SJCRH30 (cell line): ENCODE measurements at places on chromosomes 16 and 17. TPM values are rescaled to one million over a fixed set of nuclear protein-coding genes. Genes with fewer than 3 reads are reported as not detected.
A peak's percentile ranks its signal among the peaks of the same experiment; 100 is the strongest.

DNA sequence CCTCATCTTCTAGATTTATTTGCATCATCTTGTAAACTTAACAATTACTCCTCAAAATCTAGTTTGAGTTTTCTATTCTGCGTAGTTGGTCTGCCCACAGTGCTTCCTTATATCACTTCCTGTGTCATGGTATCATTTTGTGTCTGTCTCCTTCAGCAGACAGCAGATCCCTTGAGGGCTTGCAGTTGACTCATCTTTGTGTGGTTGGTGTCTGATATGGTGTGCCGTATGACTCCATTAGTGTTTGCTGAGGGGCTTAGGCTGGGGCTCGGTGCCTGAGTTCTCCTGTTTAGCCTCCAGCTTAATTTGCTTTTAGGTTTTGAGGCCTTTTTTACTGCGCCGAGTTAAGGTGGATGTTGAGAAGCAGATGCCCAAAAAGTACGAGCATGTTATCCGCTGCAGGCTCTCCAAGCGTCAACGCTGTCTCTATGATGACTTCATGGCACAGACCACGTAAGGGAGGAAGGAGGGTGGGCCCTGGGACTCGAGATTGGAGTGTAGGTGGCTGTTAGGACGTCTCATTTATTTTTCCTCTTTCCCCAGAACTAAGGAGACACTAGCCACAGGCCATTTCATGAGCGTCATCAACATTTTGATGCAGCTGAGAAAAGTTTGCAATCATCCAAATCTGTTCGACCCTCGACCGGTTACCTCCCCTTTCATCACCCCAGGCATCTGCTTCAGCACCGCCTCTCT, 16.9 kb downstream of the SRCAP start:
- DNase-seq, result no peak
- no peaks in the 10 kb centered on the region for H3K4me1 ChIP-seq
- no peaks in the 10 kb centered on the region for H3K27me3 ChIP-seq
- no peak overlapping the region for H3K4me3 ChIP-seq
- no peak overlapping the region for H3K27ac ChIP-seq

DNA sequence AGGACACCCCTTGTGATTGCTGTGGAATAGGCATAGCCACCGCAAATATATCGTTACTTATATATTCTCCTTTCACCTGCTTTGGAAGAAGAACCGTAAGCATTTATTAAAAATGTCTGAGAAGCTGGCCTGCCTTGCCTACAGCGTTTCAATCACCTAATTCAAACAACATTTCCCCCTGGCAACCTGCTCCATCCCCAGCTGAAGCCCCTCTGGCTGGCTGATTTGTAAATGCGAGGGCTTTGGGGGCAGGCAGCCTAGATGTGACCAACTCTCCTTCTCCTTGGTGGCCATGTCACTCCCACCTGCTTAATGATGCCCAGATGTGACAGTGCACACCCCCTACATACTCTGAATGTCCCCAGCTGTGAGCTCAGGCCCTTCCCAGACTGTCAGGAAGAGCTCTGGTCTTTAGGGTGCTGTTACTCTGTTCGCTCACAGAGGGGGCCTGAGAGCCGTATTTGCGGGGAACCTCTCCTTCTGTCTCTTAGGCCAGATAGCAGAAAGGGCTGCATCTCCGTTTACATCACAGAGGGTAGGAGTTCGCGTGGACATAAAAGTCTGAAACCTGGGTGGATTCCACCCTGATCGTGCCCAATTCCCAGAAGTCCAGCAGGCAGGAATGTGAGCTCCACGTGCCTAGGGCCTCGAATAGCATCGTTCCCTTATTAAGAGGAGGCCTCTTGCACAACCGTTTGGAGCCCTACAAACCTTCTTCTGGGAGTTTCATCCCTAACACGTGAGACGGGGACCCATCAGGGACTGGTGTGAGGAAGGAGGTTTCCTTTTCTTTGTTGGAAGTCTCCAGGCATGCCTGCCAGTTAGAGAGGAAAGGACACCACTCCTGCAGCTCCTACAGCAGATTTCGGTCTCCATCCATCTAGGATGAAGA, 2.4 kb upstream of the SDK2 start:
- peak; percentile 78 for DNase-seq
- H3K27ac ChIP-seq, result no peak overlapping the region
- H3K27me3 ChIP-seq, result 0 out of 2 replicates have a peak, but pooled peaks cover 3% of the 10 kb centered on the region

DNA sequence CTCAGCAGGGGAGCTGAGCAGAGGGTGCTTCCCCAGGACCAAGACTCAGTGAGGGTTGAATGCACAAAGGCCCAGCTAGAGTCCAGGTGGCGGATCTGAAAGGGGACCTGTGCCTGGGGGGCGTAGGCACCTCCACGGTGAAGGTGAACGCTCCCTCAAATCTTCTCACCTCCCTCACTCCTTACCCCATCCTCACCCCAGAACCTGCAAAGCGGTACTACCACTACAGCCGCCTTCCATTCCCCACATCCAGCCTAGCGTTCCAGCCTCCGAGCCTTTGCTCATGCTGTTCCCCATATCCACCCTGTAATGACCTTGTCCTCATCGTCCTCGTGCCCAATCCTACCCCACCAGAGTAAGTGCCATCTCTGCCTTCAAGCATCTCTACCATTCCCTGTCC, 30.6 kb downstream of the TRPV3 start:
- H3K4me3 ChIP-seq, result no peak overlapping the region
- no peaks in the 10 kb centered on the region for H3K4me1 ChIP-seq
- H3K27me3 ChIP-seq, result no peaks in the 10 kb centered on the region
- H3K27ac ChIP-seq, result no peak overlapping the region
- no peak for DNase-seq

GRCh38 chr16:88408561-88409142, 25.9 kb downstream of the ZNF469 start:
- DNase-seq, result no peak
- no peaks in the 10 kb centered on the region for H3K27me3 ChIP-seq
- no peak overlapping the region for H3K27ac ChIP-seq
- H3K36me3 ChIP-seq, result no peaks in the 10 kb centered on the region
- no peaks in the 10 kb centered on the region for H3K4me1 ChIP-seq

- H3K4me1 ChIP-seq, result no peaks in the 10 kb centered on the region
- no peak overlapping the region for H3K27ac ChIP-seq
- H3K36me3 ChIP-seq, result no peaks in the 10 kb centered on the region
- H3K27me3 ChIP-seq, result no peaks in the 10 kb centered on the region
Observed at GRCh38 chr17:67016039-67016762, 28.2 kb upstream of the CACNG1 start.

- H3K27ac ChIP-seq, result peak overlapping the region; percentile 71
- no peaks in the 10 kb centered on the region for H3K36me3 ChIP-seq
- peak; percentile 88 for DNase-seq
- H3K4me3 ChIP-seq, result peak overlapping the region; percentile 30
Observed at GRCh38 chr17:74757502-74757901, 9.1 kb downstream of the NHERF1 start.

DNA sequence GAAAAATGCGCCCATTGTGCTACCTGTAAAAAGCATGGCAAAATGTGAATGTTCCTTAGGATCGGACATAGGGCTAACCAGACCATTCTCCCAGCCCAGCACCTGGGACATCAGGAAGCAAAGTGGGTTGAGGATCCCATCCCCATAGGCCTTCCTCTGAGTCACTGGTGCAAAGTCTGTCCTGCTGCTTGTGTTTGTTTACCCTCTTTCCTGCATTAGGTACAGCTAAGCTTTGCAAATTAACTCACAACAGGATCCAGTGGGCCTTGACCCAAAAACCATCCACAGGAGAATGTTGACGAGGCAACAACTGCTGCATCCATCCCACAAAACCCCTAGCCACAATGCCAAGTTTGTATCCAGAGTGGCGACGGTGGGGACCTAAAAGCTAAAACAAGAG, 106.2 kb downstream of the GRIN2A start:
- no peak for DNase-seq
- no peaks in the 10 kb centered on the region for H3K36me3 ChIP-seq
- no peaks in the 10 kb centered on the region for H3K4me1 ChIP-seq
- H3K4me3 ChIP-seq, result no peak overlapping the region
- H3K27me3 ChIP-seq, result no peaks in the 10 kb centered on the region

DNA sequence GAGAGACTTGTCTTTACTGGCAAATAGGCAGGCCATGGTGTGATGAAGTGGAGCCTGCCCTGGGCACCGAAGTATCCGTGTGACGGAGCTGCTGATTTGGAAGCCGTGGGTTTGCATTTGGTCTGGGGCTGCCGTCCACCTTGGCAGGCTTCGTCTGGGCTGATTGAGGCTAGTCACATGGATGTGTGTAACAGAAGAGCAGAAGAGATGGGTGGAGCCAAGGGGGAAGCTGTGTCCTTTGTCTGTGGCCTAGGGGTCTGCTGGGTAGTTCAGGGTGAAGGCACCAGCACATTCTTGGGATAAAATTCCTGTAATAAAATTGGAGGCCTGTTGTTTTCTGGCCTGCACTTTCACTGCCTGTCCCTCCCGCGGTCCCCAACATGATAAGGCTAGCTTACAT, 106.1 kb downstream of the AATF start:
- no peak for DNase-seq
- H3K27ac ChIP-seq, result no peak overlapping the region
- no peaks in the 10 kb centered on the region for H3K4me1 ChIP-seq
- no peak overlapping the region for H3K4me3 ChIP-seq
- peaks cover 16% of the 10 kb centered on the region; the same call in 1 of the 2 replicates for H3K36me3 ChIP-seq

- no peaks in the 10 kb centered on the region for H3K36me3 ChIP-seq
- no peak overlapping the region for H3K4me3 ChIP-seq
- no peak overlapping the region for H3K27ac ChIP-seq
- peaks cover 9% of the 10 kb centered on the region; the same call in 1 of the 2 replicates for H3K27me3 ChIP-seq
- H3K4me1 ChIP-seq, result peaks cover 9% of the 10 kb centered on the region; the same call in 1 of the 2 replicates
Observed at GRCh38 chr16:57601801-57602478, 26.5 kb upstream of the ADGRG1 start.

GRCh38 chr17:80786887-80787286, 204.8 kb upstream of the CHMP6 start:
- no peaks in the 10 kb centered on the region for H3K36me3 ChIP-seq
- no peak overlapping the region for H3K4me3 ChIP-seq
- no peak for DNase-seq

DNA sequence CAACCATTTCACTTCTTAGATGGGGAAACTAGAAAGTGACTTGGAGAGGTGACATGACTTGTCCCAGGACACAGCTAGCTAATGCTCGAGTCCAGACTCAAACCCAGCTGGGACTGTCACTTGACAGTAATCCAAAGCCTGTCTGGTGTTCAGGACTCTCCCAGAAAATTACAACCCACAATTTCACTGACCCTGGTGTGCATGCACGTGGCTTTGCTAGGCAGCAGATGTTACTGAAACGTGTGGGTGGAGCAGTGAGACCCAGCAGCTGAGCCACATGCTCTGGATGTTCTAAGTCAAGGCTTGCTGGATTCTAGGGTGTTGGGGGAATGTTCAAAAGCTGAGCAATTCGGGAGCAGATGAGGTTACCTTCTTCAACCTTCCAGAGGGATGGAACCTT, 364.6 kb downstream of the GRIN2A start:
- no peak overlapping the region for H3K27ac ChIP-seq
- H3K4me3 ChIP-seq, result no peak overlapping the region
- H3K36me3 ChIP-seq, result no peaks in the 10 kb centered on the region
- no peaks in the 10 kb centered on the region for H3K4me1 ChIP-seq
- no peak for DNase-seq

GRCh38 chr16:67959536-67960329, 8.7 kb downstream of the SLC12A4 start:
- H3K4me1 ChIP-seq, result no peaks in the 10 kb centered on the region
- no peak for DNase-seq
- H3K4me3 ChIP-seq, result no peak overlapping the region
- H3K27ac ChIP-seq, result no peak overlapping the region
- H3K27me3 ChIP-seq, result no peaks in the 10 kb centered on the region

DNA sequence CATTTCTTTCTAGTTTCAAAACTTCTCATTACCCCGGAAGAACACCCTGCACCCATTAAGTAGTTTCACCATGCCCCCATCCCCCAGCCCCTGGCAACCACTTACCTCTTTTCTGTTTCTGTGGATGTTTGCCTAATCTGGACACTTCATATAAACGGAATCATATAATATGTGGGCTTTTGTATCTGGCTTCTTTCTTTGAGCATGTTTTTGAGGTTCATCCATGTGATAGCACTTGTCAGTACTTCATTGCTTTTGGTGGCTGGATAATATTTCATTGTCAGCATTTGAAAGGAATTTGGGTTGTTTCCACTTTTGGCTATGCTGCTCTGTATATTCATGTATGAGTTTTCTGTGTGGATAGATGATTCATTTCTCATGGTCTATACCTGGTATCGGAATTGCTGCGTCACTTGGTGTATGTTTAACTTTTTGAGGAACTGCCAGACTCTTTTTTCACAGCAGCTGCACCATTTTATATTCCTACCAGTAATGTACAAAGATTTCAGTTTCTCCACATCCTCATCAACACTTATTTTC, 30.0 kb upstream of the SLC5A10 start:
- no peak for DNase-seq
- no peak overlapping the region for H3K27ac ChIP-seq
- H3K4me3 ChIP-seq, result no peak overlapping the region
- peaks cover 42% of the 10 kb centered on the region for H3K36me3 ChIP-seq

DNA sequence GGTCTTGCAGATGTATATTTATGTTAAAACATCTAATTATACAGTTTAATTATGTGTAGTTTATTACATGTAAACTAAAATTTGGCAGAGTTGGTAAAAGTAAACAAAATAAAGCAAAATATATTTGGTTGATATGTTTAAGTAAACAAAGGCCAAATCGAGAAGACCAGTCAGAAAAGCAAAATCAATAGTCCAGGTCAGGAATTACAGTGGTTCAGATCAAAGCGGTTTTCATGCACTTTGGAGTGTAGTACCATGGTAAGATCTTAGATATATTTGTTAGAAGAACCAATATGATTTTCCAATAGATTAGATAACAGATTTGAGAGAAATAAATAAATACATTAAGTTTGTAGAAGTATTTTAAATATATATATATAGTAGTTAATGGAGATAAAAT, 1421.6 kb upstream of the CDH8 start:
- DNase-seq, result no peak
- H3K36me3 ChIP-seq, result no peaks in the 10 kb centered on the region
- H3K4me1 ChIP-seq, result no peaks in the 10 kb centered on the region

GRCh38 chr16:58793366-58793765, 59.2 kb upstream of the GOT2 start:
- no peak overlapping the region for H3K27ac ChIP-seq
- H3K27me3 ChIP-seq, result peaks cover 6% of the 10 kb centered on the region
- no peak overlapping the region for H3K4me3 ChIP-seq
- no peaks in the 10 kb centered on the region for H3K36me3 ChIP-seq
- DNase-seq, result no peak
- no peaks in the 10 kb centered on the region for H3K4me1 ChIP-seq

DNA sequence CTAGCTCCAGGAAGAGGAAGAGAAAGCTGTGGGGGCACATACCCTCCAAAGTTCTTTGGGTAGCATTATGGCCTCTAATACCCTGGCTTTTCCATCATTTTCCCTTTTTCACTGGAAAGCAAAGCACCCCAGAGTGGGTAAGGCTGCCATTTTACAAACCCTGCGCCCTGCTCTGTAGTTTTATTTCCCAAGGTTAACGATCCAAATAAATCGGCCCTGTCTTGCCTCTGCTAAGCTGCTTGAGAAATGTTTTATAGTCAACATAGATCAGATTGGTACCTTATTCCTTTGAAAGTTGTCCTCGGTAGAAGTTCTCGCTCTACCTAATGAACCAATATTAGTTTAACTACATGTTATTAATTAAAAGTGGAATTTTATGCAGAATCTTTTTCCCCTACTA, 328.2 kb downstream of the NPIPA8 start:
- H3K36me3 ChIP-seq, result no peaks in the 10 kb centered on the region
- H3K4me3 ChIP-seq, result no peak overlapping the region
- DNase-seq, result no peak
- H3K4me1 ChIP-seq, result no peaks in the 10 kb centered on the region
- H3K27ac ChIP-seq, result no peak overlapping the region

The ACSM2A gene
- not detected in 2 replicates for total RNA-seq

The TMEM204 gene
- total RNA-seq, result 1.1 and 1.2 TPM in 2 replicates

The HOXB1 gene
- not detected in 2 replicates for total RNA-seq

The MAF gene
- 3.0 and 3.2 TPM in 2 replicates for total RNA-seq

The HSPB9 gene
- 0.28 and 0.32 TPM in 2 replicates for total RNA-seq

The PHOSPHO1 gene
- 0.43 TPM in 1 of 2 replicates, not detected in the other for total RNA-seq

The SHISA9 gene
- 0.03 TPM in 1 of 2 replicates, not detected in the other for total RNA-seq

The RND2 gene
- total RNA-seq, result 0.68 and 0.79 TPM in 2 replicates
